Osteocyte (in vitro differentiated cells): ENCODE measurements at places on chromosomes 12 and 14. TPM values are rescaled to one million over a fixed set of nuclear protein-coding genes. Genes with fewer than 3 reads are reported as not detected.
A peak's percentile ranks its signal among the peaks of the same experiment; 100 is the strongest.

KRT82 gene
- not detected in 2 replicates for total RNA-seq

B4GALNT1 gene
- total RNA-seq = 5.6 and 6.9 TPM in 2 replicates

DNA sequence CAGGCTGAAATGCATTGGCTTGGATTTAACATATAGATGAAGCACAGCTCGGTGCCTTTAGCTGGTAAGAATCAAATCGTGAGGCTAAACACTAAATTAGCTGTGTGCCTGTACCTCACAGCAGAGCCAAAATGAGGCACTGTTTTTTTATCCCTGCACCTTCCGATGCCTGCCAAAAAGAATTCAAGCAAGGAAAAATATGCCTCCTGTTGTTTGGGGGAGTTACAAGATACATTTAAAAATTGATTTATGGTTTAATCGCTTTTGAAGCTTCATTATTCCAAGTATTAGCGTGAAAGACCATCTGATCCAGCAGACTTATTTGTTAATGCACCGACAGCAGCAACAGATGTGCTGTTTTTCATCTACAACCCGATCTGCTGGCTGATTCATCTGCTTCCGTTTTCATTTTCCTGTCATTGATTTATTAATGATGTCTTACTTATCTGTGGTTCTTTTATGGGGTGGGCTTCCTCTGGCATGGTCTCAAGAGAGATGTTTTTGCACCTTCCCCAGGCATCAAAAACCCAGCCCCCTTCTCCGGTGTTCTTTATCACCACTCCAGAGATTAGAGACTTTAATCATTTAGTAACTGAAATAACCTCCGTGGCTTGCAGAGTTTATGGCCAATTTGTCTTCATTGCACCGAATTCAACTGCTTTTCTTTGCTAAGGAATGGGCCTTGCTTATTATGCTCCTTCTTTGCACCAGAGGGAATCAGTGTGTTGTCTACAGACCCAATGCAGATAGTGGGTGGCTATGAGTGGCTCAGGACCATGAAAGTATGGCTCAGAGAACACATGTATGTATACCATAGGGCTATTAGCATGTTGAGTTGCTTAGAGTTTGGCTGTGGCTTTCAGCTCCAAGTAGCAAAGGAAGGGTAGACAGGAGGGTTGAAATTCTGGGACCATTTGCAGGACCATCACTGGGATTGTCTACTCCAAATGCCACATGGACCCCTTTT lies 166.8 kb upstream of the TMEM260 start:
- no peaks in the 10 kb centered on the region for H3K4me1 ChIP-seq
- no peak overlapping the region for H3K4me3 ChIP-seq
- H3K27me3 ChIP-seq = peaks cover 7% of the 10 kb centered on the region
- no peak for DNase-seq

DNA sequence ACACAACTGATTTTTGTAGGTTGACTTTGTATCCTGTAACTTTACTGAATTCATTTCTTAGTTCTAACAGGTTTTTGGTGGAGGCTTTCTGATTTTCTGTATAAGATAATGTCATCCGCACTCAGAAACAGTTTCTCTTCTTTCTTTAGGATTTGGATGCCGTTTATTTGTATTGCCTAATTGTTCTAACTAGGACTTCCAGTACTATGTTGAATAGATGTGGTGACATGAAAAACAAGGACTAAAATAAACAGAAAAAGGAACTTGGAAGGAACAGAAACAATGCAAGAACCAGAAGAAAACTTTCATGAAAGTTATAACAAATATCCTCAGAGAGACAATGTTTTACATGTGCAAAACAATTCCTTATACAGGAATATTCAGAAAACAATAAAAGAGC lies 100.3 kb downstream of the GTF2A1 start:
- no peaks in the 10 kb centered on the region for H3K4me1 ChIP-seq
- no peak for DNase-seq
- no peak overlapping the region for H3K27ac ChIP-seq
- H3K27me3 ChIP-seq = no peaks in the 10 kb centered on the region
- H3K4me3 ChIP-seq = no peak overlapping the region

DNA sequence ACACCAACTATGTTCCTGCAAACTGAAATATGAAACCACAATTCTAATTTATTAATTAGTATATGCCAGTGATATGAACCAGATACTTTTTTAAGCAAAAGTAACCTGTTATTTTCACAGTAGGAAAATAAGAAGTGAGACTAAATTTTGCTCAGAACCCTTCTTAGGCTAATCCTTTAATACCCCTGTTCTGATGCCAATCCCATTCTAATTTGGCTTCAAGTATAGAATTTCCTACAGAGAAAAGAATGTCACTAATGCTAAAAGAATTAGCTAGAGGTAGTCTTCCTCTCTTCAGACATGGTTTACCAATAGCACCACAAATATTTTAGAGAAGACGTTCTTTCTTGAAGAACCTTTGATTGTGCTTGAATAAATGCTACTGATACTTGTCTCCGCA lies 758.4 kb downstream of the FLRT2 start:
- no peak overlapping the region for H3K4me3 ChIP-seq
- no peak for DNase-seq
- no peaks in the 10 kb centered on the region for H3K27me3 ChIP-seq
- no peaks in the 10 kb centered on the region for H3K36me3 ChIP-seq
- peaks cover 7% of the 10 kb centered on the region for H3K4me1 ChIP-seq
- no peak overlapping the region for H3K27ac ChIP-seq

DNA sequence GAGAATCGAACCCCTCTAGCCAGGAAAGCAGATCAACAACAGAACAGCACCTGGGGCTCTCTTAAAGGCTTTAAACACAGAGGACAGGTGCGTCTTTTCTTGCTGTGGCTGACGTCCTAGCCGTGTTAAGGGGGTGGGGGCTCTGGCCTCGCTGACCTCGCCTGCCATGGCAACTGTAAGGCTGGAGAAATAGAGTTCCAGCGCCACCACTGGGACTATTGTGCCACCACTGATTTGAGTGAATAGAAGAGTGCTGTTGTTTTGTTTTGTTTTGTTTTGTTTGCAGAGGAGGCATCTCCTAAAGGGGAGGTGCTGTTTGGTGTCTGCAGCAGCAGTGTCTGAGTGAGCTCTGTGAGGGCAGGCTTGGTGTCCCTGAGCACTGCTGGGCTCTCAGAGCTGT lies 34.2 kb upstream of the PRMT8 start:
- no peak overlapping the region for H3K27ac ChIP-seq
- H3K36me3 ChIP-seq = no peaks in the 10 kb centered on the region
- H3K4me3 ChIP-seq = no peak overlapping the region

DNA sequence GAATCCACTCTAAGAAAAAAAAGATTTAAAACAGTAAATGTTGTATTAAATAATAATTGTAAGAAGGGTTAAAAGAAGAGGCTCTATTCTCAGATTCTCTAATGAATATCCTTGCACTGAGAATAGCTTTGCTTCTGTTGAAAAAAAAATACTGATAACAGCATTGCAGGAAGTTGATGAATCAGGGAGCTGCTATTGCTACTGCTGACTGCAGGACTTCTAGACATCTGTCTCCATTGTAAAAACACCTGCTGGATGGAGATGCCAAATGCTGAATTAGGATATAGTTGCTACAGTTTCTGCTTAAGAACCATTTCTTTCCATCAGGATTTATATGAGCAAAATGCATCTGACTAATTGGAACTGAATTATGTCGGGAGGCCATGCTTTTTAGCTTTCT lies 50.3 kb upstream of the ANP32D start:
- H3K27ac ChIP-seq = no peak overlapping the region
- H3K27me3 ChIP-seq = peaks cover 8% of the 10 kb centered on the region
- H3K4me1 ChIP-seq = no peaks in the 10 kb centered on the region
- no peaks in the 10 kb centered on the region for H3K36me3 ChIP-seq
- DNase-seq = no peak

SPIC gene
- not detected in 2 replicates for total RNA-seq

- no peaks in the 10 kb centered on the region for H3K36me3 ChIP-seq
- H3K27ac ChIP-seq = peak overlapping the region; percentile 36
- no peak for DNase-seq
- no peaks in the 10 kb centered on the region for H3K27me3 ChIP-seq
Observed at GRCh38 chr12:16348435-16349130, 1.1 kb downstream of the MGST1 start.

DNA sequence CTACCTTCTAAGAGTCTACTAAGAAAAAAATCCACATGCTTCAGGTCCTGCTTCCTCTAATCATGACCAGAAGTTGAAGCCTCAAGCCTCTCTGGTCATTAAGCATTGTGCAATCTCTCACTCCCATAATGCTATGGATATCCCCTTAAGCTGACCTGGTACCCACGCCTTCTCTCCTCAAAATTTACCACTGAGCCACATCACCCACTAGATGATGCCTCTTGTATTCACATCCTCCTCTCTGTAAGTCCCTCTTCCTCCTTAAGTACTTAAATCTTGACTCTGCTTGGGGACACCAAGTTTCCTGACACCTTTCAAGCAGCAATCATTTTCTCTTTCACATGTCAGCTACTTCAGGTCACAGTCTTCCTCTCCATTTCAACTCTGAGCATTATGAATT lies 9.8 kb downstream of the GALNT4 start:
- H3K4me1 ChIP-seq = peaks cover 8% of the 10 kb centered on the region
- no peak overlapping the region for H3K27ac ChIP-seq
- DNase-seq = no peak
- H3K36me3 ChIP-seq = no peaks in the 10 kb centered on the region
- no peak overlapping the region for H3K4me3 ChIP-seq

- H3K4me1 ChIP-seq = peaks cover 23% of the 10 kb centered on the region
- H3K36me3 ChIP-seq = no peaks in the 10 kb centered on the region
- no peak for DNase-seq
- peak overlapping the region; percentile 68 for H3K4me3 ChIP-seq
- H3K27me3 ChIP-seq = no peaks in the 10 kb centered on the region
Observed at GRCh38 chr14:105490267-105490571, 827 bp upstream of the TEDC1 start.

DNA sequence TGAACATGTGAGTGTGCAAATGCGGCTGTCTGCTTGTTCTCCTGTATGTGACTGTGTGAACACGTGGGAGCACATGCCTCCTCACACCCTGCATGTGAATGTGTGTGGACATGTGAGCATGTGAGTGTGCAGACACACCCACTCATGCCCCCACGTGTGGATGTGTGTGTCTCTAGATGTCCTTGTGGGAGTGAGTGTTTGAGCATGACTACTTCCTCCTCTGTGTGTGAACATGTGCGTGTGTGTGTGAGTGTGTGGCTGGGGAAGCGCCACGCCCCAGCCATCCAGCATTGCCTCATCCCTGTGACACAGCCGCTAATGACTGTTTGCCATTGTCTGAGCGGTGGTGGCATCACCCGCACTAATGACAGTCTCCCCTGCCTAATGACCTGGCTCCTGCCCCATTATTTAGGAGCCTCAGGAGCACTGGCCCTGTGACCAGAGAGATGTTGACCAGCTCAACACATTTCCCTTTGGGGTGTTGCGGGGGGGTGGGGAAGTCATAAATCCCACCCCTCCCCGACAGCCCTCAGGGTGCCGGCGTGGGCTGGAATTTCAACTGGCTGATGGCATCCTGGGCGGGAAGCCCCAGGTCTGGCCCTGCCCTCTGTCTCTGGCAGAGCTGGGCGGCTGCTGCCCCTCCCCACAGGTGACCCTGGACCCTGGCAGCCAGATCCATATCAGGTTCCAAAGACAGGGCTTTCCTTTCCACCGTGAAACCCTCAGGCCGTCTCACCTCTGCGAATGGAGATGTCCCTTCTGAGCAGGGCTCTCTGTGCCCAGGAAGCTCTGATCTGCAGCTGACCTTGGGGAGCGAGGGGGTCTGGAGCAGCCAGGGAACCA lies 11.5 kb upstream of the KRT80 start:
- no peaks in the 10 kb centered on the region for H3K36me3 ChIP-seq
- H3K4me1 ChIP-seq = peaks cover 76% of the 10 kb centered on the region
- H3K27me3 ChIP-seq = no peaks in the 10 kb centered on the region
- H3K27ac ChIP-seq = peak overlapping the region; percentile 52

HHIPL1 gene
- 2.0 and 2.7 TPM in 2 replicates for total RNA-seq

PMCH gene
- not detected in 2 replicates for total RNA-seq

RBP5 gene
- not detected in 2 replicates for total RNA-seq

DNA sequence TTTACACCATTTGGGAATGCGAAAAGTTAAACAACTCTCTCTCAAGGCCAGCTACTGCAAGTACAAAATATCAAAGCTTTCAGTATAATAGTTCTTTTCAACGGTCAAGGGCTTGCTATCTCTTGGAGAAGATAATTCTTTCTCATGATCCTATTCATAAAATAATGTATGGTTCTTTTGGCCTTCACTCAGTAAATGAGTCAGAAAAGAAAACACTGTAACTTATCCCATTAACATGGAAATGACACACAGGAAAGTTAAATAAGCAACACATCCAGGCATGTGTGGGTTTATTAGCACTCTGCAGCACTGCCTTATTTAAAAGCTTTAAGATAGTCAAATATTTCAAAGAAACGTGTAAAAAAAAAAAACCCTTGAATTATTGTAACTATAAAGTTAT lies 36.9 kb downstream of the ZFC3H1 start:
- H3K4me3 ChIP-seq = no peak overlapping the region
- H3K36me3 ChIP-seq = peaks cover 60% of the 10 kb centered on the region
- no peak overlapping the region for H3K27ac ChIP-seq

CCDC38 gene
- total RNA-seq = not detected in 2 replicates

DNA sequence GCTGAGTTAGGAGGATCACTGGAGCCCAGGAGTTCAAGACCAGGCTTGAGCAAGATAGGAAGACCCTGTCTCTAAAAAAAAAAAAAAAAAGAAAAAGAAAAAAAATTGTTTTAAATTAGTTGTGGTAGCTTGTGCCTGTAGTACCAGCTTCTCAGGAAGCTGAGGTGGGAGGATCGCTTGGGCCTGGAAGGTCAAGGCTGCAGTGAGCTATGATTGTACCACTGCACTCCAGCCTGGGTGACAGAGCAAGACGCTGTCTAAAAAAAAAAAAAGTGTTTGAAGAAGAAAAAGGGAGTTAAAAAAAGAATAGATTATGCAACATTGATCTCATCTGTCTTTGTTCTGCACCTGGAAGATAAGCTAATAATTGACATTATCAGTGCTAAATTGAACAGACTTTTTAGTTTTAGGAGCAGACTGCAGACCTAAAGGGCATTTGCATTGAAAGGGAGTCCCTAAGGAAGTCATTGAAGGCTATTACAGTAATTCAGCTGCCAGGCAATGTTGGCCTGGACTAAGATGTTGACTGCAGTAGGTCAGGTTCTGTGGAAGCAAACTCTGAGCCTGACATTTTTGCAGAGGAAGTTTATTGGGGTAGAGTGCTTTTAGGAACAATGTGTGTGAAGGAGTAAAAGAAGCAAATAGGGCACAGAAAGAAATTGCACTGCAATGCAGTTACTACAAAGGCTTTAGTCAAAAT lies 215.8 kb downstream of the PCNX1 start:
- no peak overlapping the region for H3K4me3 ChIP-seq
- H3K27ac ChIP-seq = no peak overlapping the region
- H3K4me1 ChIP-seq = peaks cover 17% of the 10 kb centered on the region
- H3K27me3 ChIP-seq = no peaks in the 10 kb centered on the region

TEAD4 gene
- total RNA-seq = 28.9 and 30.0 TPM in 2 replicates

DNA sequence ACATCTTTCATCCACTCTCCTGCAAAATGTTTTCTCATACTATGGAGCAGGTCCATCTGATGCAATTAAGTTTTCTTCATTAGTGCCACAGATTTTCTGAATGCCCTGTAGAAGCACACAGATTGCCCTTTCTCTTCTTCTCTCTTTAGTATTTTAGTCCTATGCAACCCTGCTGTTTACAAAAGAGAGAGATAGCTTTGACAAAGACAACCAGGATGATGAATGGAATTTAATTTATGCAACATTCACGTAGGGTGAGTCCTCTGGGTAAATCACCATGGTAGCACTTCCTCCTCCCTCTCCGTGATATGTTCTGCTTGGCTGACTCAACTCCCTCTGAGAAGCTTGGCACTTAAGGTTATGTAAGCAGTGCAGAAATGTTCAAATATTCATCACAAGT lies 400.9 kb upstream of the PDE3A start:
- H3K27me3 ChIP-seq = no peaks in the 10 kb centered on the region
- DNase-seq = no peak
- peaks cover 54% of the 10 kb centered on the region for H3K4me1 ChIP-seq
